ENCODE measurements at places on chromosomes 1 and 21.

DNA sequence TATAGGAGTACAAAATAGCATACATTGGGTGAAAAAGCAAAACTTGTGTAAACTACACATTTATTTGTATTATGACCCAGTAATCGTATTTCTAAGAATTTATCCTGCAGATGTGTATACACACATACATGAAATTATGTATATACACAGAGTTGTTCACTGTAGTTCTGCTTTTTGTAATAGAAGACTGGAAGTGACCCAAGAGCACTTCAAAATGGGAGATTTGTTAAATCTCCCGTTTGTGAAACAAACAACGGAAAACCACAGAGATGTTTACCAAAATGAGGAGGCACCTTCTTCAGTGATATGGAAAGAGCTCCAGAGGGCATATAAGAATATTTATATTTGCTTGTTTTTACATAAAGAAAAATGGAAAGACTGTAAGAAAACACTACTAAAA lies 18.0 kb upstream of the MNDA start:
- no peak for DNase-seq

GRCh38 chr1:155860970-155861510 lies 1.7 kb downstream of the SYT11 start:
- no peak for DNase-seq

- DNase-seq = peak; percentile 58
These were observed 43.6 kb upstream of the PDE9A start for GRCh38 chr21:42609811-42610210.

DNA sequence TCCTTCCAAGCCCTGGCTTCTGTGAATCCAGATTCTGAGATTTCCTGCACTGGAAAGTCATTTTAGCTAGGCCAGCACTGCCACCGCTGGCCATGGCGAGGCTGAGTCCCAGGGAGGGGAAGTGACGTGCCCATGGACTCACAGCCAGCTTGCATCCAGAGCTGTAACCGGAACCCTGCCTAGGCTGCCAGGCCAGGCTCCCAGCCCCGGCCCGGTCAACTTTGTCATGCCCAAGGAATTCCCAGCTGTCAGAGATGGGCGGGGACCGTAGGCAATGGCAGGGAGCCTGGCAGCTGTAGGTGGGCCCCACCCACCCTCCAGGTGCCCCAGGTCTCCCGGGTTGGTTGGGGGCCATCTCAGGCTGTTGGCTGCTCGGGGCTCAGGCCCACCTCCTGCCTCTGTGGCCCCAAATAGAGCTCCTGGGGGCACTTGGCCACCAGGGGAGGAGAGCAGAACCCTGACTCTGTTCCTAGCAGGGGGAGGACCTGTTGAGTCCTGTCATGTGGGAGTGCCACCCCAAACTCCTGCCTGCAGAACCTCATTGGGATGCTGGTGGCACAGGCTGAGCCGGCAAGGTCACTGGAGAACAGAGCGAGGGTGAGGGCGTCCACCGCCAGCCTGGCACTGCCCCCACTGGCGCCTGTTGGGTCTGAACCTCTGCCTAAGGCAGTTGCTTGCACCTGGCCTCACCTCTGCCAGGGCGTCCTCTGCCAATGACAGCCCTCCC lies 57.8 kb downstream of the FOXO6 start:
- no peak for DNase-seq

- no peak for DNase-seq
These were observed 15.9 kb downstream of the RWDD3 start for GRCh38 chr1:95249916-95250315.

- DNase-seq = no peak
These were observed 20.7 kb upstream of the WNT4 start for GRCh38 chr1:22163564-22163963.
